ENCODE measurements at places on chromosomes 5 and 9.

- no peak for DNase-seq
These were observed 90.9 kb upstream of the GRIA1 start for GRCh38 chr5:153399595-153399994.

DNA sequence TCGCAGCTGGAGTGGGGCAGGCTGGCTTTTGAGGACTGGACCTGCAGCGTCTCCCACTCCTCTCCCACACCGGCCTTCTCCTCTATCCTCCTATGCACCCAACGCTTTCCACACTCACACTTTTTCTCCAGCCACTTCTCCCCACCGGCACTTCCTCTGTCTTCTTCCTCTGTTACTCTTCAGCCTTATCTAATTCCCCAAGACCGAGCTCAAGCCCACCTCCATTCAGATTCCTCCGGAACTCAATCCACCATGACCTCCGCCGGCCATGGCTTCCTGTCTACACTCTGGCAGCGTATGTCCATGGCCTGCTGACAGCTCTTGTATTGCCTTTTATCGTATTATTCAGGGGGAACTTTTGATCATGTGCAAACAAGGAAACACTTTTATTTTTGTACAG, 545 bp upstream of the OR2V1 start:
- no peak for DNase-seq

DNA sequence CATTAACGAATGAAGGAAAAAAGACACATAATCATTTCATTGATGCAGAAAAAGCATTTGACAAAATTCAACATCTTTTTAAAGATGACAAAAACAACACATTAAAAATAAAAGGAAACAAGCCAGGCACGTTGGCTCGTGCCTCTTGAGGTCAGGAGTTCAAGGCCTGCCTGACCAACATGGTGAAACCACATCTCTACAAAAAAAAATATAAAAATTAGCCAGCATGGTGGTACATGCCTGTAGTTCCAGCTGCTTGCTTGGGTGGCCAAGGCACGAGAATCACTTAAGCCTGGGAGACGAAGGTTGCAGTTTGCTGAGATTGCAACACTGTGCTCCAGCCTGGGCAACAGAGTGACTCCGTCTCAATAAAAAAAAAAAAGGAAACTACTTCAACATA, 77.0 kb downstream of the ERCC6L2 start:
- no peak for DNase-seq

- DNase-seq, result no peak
These were observed 758.5 kb upstream of the EDIL3 start for GRCh38 chr5:85143138-85143537.

DNA sequence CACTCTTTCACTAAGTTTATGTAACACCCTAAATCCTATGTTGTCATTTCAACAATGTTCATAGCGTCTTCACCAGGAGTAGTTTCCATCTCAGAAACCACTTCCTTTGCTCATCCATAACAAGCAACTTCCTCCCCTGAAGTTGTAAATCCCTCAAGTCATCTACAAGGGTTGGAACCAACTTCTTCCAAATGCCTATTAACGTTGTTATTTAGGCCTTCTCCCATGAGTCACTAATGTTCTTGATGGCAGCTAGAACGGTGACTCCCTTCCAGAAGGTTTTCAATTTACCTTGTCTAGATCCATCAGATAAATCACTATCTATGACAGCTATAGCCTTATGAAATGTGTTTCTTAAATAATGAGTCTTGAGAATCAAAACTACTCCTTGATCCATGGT, 73.3 kb upstream of the TARS1 start:
- DNase-seq, result no peak

Data from globus pallidus (tissue), 1 donor.